ENCODE measurements at places on chromosomes 6 and 20.

- DNase-seq: peak; percentile 30
Observed at GRCh38 chr6:144285798-144286502, 815 bp downstream of the UTRN start.

DNA sequence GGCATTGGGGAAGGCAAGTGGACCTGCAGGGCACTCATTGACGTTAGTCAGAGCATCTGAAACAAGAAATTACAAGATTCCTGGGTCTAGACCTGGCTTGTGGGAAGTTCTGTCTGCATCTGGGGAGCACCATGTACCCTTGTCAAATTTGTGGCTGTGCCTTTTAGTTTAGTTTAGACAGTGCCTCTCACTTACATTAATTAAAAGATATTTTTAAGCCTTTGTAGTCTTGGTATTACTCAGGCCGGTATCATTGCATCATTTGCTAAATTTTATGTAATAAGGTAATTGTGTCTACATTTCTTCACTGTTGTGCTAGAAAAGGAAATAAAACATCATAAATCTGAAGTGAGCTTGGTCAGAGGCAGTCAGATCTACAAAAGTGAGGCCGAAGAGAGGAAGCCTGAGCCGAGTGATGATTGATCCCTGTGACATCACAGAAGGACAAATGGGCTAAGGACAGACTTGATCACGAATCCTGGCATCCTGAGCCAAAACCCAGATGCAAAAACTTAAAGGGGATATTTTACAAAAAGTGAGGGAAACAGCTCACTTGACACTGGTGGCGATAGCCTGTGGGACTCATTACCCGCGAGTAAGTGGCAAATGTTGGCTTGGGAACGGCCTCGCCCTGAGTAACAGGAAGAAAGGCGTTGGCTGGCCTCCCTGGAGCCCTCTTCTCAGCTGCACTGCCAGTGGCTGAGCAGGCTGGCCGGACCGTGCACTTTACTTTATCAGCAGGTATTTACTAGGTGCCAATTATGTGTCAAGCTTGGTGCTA lies 106.5 kb downstream of the TCP11 start:
- DNase-seq: no peak

GRCh38 chr6:113281014-113281413 lies 576.1 kb upstream of the MARCKS start:
- no peak for DNase-seq

DNA sequence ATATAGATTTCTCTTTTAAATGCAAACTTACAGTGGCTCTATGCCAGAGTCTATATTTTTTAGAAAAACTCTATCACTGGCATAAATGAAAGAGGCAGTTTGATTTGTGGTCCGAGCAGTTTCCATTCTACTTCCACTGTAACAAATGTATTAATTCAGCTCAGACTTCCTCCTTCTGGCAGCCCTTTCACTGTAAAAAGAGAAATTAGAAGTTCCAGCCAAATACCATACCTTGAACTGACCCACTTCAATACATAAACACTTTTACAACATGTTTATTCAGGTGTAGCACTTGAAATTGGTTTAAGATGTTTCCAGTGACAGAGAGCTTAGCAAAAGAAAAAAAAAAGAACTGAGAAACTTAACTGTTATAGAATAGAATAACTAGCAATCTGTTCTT lies 99.3 kb downstream of the BMP5 start:
- no peak for DNase-seq

GRCh38 chr6:159071843-159072769 lies 27.3 kb upstream of the TAGAP start:
- DNase-seq: no peak
